ENCODE measurements at places on chromosomes 12 and 14.

GRCh38 chr12:77108707-77109106, 43.3 kb upstream of the E2F7 start:
- no peak for DNase-seq

DNA sequence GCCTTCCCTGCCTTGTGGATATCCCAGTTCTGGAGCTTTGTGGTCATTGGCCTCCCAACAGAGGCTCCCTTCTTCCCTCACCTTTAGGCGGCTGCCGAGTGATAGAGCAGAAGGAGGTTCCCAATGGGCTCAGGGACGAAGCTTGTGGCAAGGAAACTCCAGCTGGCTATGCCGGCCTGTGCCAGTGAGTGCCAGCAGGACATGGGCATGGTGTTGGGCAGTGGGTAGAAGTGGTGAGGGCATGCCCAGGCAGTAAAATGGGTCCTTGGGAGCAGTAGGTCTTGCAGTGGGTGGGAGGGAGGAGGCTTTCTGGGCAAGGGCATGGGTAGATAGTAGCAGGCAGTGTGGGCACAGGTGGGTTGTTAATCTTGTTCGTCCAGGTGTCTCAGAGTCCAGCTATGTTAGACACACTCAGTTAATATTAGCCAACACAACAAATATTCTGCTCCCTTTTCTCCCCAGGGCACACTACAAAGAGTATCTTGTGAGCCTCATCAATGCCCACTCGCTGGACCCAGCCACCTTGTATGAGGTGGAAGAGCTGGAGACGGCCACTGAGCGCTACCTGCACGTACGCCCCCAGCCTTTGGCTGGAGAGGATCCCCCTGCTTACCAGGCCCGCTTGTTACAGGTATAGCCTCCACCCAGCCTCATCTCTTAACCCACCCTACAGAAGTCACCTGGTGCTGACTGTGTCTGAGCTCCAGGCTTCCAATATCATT, 1.1 kb upstream of the IRF9 start:
- DNase-seq, result no peak

DNA sequence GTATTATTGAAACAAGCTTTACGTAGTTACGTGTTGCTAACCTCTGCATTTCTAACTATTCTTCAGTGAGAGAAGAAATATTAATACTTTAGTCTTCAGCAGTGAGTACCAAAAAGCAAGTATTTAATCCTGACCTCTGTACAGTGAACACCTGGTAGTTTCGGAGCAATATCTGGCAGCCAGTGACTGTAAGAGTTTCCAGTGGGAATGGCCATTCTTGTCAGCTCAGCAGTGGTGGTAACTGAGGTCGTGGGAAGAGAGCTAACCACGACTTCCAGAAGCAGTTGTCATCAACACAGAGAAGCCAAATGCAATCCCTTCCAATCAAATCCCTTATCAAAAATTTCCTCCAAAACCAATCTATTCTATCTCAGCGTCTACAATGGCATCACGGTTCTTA, 1500.2 kb upstream of the FLRT2 start:
- DNase-seq, result no peak

DNA sequence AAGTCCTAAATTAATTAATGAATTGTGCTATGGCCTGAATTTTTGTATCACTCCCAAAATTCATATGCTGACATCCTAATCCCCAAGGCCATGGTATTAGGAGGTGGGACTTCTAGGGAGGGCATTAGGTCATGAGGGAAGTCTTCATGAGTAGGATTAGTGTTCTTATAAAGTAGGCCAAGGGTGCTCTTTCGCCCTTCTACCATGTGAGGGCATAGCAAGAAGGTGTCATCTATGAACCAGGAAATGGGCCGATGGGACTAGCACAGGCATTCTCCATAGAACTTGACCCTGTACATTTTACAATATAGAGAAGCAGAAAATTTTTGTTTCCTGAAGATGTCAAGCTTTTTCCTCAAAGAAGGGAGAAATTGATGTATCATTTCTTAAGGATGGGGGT, 12.5 kb downstream of the SYT10 start:
- DNase-seq, result no peak

DNA sequence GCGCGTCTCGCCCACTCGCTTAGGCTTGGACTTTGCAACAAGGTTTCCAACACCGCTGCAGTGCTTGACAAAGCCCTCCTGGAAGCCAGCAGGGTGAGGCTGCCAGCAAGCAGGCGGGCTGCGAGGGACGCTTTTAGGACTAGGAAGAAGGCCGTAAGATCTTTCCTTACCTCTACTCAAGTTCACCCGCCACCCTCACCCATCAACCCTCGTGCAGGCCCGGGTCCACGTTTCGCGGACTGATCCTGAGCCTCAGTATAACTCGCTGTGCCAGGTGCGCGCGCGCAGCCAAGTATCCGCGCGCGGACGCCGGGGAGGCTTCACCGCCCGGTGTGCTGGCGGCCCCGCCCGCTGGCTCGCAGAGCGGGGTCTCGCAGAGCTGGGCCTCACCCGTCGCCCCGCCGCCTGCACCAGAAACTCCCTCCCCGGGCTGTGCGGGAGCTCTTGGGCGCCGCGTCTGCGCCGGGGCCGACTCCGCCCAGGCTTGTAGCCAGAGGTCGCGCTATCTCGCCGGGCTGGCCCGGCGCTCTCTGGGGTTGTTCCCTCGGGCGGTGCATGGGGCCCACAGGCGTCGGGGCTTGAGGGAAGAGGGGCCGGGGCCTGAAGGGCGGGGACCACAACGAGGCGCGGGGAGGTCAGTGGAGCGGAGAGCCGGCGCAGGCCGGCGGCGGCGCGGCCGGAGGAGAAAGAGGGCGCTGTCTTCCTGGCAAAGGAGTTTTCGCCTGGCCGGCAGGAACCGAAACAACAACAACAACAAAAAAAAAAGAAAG, 7.6 kb upstream of the SIX1 start:
- DNase-seq, result no peak

GRCh38 chr14:20197459-20197858, 6.8 kb downstream of the OR11G2 start:
- no peak for DNase-seq

DNA sequence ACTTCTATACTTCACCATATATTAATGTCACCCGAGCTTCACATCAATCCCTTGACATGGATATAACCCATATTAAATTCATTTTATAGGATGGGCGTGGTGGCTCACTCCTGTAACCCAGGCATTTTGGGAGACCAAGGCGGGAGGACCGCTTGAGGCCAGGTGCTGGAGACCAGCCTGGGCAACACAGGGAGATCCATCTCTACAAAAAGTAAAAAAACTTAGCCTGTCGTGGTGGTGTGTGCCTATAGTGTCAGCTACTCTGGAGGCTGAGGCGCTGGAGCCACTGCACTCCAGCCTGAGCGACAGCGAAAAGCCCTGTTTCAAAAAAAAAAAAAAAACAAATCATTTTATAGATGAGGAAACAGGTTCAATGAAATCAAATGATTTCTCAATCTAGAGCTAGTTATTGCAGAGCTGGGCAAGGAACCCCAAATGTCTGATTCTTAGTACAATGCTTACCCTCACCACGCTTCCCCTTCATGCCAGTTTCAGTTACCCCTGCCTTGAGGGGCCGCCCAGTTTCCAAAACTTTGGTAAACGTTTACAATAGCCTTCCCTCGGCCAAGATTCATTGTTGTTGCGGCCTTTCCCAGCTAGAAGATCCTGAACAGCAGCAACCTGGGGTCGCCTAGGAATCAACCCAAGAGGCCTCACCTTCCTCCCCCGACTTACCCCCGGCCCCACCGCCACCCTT, 751 bp downstream of the PSMB5 start:
- no peak for DNase-seq

DNA sequence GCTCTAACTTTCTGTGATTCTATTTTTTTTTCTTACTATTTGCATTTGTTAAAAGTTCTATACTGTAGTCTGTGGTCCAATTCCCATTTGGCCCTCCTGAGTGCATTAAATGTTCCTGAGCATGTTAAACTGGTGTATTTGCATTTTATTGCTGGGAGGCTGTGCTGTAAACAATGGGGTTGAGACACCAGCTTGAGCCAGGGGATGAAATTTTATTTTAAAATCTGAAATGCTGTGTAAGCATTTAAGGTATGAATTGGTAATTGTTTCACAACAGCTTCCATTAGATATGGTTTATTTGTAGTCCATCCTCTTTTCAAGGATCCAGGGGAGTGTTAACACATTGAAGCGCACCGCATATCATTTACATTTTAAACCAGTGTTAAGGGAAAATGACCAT, 89.9 kb upstream of the RFX4 start:
- no peak for DNase-seq

GRCh38 chr12:108583991-108584390, 13.9 kb downstream of the TMEM119 start:
- DNase-seq, result no peak

DNA sequence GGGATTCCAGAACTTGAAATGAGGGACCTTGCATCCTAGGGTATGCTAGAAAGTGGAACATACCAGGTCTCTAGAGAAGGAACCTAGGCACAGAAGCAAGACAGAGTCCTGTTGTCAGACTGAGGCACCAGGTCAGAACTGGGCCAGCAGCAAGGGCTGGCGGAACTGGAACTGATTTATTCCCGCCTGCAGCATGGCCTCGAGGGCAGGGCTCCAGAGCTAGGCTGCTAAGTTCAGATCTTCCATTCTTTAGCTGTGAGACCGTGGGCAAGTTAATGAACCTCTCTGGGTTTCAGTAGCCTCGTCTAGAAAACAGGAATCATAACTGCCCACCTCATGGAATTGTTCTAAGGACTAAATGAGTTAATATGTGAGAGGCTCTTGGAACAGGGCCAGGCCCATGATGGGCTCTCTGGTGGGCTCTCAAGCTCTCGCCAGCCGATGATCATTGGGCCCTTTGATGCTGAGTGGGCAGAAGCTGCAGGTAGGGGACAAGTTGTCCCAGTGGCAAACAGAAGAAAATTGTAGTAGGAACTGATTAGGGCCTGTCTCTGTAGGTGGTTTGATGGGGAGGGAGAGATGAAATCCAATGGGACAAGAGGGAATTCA, 199.8 kb downstream of the ZFP36L1 start:
- no peak for DNase-seq
